ENCODE measurements at places on chromosomes 1 and 21. TPM values are rescaled to one million over a fixed set of nuclear protein-coding genes. Genes with fewer than 3 reads are reported as not detected.

GRCh38 chr21:42079939-42080787, 9.0 kb downstream of the UMODL1 start:
- peak; percentile 59 for DNase-seq

GRCh38 chr1:109468903-109469302, 2.6 kb downstream of the SYPL2 start:
- no peak for DNase-seq

DNA sequence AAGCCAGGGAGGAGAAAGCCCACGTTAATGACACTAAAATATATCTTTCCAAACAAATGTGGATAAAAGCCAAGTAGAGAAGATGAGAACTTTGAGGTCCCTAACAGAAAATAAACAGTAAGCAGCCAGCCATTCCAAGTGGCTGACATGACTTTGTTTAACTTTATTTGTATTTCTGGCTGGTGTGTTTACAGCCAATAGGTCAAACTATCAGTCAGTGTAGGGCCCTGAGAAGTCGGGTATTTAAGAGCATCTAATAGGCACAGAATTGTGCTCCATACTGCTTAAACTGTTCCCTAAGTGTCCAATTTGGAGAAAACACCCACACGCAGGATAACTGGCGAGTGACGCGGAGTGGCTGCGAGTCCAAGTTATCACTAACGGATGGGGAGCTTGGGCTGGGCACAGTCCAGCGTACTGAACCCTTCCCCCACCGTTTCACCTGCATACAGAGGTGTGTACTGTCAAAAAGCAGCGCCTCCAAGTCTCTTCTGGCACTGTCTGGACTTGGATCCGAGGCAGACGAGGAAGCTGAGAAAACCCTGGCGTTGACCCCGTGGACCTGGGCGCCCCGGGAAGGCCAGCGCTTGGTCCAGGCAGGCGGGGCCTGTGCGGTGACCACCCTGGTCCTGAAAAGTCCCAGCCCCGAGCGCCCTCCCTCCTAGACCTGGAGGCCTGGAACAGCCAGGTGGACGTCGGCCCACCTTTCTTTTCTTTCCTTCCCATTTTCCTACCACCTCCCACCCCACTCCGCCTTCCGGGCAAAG, 662 bp upstream of the LGALS8 start:
- DNase-seq = no peak

GRCh38 chr1:19305880-19306279, 6.1 kb downstream of the AKR7A2 start:
- DNase-seq = no peak

IL10 gene
- 0.54 TPM for total RNA-seq

Data from Right ventricle myocardium inferior (tissue), 1 donor.